ENCODE measurements at places on chromosomes 12 and 14.
A peak's percentile ranks its signal among the peaks of the same experiment; 100 is the strongest.

GRCh38 chr14:68703093-68703492, 89.8 kb downstream of the ZFP36L1 start:
- H3K36me3 ChIP-seq = no peaks in the 10 kb centered on the region
- H3K27me3 ChIP-seq = peaks cover 5% of the 10 kb centered on the region
- H3K27ac ChIP-seq = no peak overlapping the region
- DNase-seq = no peak
- no peaks in the 10 kb centered on the region for H3K4me1 ChIP-seq
- H3K4me3 ChIP-seq = no peak overlapping the region

- DNase-seq = peak; percentile 25
- H3K27me3 ChIP-seq = peaks cover 11% of the 10 kb centered on the region
- H3K4me1 ChIP-seq = no peaks in the 10 kb centered on the region
- no peaks in the 10 kb centered on the region for H3K36me3 ChIP-seq
These were observed 39.4 kb downstream of the MVK start for GRCh38 chr12:109612975-109613502.

DNA sequence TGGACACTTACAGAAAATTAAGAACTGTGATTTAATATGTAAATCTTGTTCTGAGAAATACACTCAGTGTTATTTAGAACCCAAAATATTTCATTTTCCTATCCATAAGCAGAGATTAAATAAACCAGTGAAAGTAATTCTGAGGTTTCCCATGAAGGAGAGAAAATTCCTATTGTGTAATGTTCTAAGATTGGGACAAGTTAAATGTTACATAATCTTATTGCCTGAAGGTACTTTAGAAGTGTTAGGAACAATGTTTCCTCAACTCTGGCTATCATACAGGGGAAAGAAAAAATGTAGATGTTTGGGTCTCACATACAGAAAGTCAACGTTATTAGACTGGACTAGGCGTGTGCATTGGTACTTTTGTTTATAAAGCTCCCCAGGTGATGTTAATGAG, 281.9 kb upstream of the SYT10 start:
- H3K4me1 ChIP-seq = no peaks in the 10 kb centered on the region
- no peak overlapping the region for H3K27ac ChIP-seq
- H3K4me3 ChIP-seq = no peak overlapping the region
- DNase-seq = no peak
- H3K36me3 ChIP-seq = no peaks in the 10 kb centered on the region
- no peaks in the 10 kb centered on the region for H3K27me3 ChIP-seq

GRCh38 chr14:73625706-73626105, 13.4 kb downstream of the ACOT6 start:
- DNase-seq = no peak
- H3K27me3 ChIP-seq = peaks cover 3% of the 10 kb centered on the region

- peaks cover 2% of the 10 kb centered on the region for H3K27me3 ChIP-seq
- H3K4me1 ChIP-seq = no peaks in the 10 kb centered on the region
- no peak overlapping the region for H3K27ac ChIP-seq
- no peak overlapping the region for H3K4me3 ChIP-seq
- no peaks in the 10 kb centered on the region for H3K36me3 ChIP-seq
These were observed 7.9 kb upstream of the CMKLR1 start for GRCh38 chr12:108346727-108347710.
